Stimulated activated CD4-positive, alpha-beta T cell treated with anti-CD3 and anti-CD28 coated beads, Interleukin-15, amount 100 ng/mL, for 1 hour (primary cell): ENCODE measurements at places on chromosomes 6 and 20.
A peak's percentile ranks its signal among the peaks of the same experiment; 100 is the strongest.

GRCh38 chr6:34317172-34317477 lies 68.3 kb upstream of the SMIM29 start:
- DNase-seq, result no peak

DNA sequence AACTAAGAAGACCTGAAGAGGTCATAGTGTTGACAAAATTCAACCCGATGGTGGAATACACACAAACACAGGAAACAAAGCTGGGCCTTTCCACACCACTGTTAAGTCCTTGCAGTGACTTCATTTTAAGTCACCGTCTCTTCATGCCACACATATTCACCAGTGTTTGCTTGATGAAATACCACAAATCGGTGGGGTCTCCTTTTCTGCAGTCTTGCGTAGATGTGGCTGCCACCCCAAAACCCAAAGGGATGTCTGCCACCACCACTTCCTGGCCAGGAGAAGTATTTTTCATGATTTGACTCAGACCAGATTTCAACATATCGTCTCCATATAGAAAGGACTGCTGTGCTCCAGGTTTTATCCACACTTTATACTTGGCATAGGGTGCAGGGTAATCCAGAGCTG lies 11.0 kb upstream of the COL10A1 start:
- no peak for DNase-seq

- DNase-seq, result no peak
Measured at GRCh38 chr20:45433316-45433715, 17.4 kb downstream of the PIGT start.

GRCh38 chr6:122740936-122741335 lies 38.6 kb upstream of the FABP7 start:
- DNase-seq, result no peak

DNA sequence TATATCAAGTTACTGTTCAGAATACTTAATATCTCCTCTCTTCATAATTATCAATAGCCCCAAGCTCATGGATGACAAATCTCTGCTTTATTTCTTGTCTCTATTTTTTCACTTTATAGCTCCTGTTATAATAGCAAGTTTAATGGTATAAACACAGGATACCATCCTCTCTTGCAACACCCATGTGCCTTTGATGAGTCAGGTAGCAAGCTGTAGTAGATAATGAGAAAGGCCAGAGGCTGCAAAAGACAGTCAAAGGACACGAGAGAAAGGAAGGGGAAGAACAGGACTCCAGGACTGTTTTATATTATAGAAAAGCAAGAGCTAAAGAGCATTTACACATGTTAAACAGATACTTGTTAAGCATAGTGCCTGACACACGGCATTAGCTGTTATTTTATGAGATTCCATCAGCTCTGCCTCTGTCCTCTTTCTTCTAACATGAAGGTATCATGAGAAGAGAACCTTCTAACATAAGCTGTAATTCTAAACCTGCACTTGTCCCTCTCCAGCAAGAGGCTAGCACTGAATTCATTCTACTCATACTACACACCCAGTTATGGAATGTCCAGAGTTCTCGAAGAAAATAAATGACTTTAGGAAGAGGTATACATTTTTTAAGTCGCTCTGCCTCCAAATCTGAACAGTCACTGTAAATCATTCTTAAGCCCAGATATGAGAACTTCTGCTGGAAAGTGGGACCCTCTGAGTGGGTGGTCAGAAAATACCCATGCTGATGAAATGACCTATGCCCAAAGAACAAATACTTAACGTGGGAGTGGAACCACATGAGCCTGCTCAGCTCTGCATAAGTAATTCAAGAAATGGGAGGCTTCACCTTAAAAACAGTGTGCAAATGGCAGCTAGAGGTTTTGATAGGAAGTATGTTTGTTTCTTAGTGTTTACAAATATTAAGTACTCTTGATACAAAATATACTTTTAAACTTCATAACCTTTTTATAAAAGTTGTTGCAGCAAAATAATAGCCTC lies 45.0 kb downstream of the NT5E start:
- DNase-seq, result no peak

- DNase-seq, result no peak
Measured at GRCh38 chr6:96980142-96980541, 55.6 kb downstream of the KLHL32 start.

GRCh38 chr6:41692730-41693129 lies 42.7 kb downstream of the TFEB start:
- no peak for DNase-seq

DNA sequence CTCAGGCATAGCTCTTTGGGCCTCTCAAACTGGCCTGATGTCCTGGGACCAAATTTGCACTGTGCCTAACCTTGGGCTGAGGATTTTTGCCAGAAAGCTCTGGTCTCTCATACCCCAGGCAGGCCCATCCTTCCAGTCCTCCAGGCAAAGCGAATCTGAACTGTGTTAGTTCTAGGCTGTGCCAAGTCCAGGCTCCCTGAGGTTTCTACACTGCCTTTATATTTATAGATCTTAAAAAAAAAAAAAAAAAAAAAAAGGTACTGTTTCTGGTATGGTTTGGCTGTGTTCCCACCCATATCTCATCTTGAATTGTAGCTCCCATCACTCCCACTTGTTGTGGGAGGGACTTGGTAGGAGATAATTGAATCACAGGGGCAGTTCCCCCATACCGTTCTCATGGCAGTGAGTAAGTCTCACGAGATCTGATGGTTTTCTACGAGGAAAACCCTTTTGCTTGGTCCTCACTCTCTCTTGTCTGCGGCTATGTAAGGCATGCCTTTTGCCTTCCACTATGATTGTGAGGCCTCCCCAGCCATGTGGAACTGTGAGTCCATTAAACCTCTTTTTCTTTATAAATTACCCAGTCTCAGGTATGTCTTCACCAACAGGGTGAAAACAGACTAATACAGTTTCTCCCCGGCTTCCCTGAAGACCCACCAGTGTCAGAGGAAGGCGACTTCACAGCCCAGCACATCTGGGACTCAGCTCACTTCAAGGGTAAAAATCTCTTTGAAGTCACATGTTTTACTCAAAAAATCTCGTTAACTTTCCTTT lies 39.0 kb upstream of the TBXT start:
- DNase-seq, result no peak

GRCh38 chr6:40668203-40668602 lies 81.0 kb upstream of the LRFN2 start:
- DNase-seq, result no peak

DNA sequence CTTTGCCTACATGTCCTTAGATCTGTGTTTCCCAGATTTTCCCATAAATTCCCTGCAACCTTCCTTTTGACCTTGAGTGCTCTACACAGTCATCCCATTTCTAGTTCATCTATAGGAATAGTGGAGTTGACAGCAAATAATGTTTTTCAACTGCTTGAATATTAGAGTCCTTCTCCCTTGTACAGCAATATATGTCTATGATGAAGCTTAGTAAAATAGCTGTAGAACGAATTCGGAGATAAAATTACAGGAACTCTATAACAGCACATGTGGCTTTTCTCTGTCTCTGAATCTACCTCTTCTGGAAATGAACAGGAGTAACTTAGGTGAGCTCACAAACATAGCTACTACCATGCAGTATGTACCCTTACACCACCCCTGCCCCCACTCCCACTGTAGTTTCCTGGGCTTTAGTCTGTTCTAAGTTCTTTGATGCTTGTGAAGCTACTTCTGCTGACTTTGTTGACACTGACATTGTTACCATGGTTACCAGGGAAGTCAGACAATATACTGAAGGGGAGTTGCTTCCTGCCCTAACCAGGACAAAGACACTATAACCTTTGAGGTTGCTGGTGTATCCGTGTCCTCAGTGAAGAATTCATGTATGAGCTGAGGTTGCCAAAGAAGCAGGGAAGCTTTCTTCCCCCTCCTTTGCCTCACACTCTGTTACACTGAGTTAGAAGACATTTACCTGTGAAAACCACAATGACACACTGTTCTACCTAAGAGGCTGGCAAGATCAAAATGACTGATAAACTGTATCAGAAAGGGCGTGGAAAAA lies 35.8 kb upstream of the SHLD1 start:
- peak; percentile 8 for DNase-seq
